ENCODE measurements at places on chromosomes 1 and 21.
A peak's percentile ranks its signal among the peaks of the same experiment; 100 is the strongest.

DNA sequence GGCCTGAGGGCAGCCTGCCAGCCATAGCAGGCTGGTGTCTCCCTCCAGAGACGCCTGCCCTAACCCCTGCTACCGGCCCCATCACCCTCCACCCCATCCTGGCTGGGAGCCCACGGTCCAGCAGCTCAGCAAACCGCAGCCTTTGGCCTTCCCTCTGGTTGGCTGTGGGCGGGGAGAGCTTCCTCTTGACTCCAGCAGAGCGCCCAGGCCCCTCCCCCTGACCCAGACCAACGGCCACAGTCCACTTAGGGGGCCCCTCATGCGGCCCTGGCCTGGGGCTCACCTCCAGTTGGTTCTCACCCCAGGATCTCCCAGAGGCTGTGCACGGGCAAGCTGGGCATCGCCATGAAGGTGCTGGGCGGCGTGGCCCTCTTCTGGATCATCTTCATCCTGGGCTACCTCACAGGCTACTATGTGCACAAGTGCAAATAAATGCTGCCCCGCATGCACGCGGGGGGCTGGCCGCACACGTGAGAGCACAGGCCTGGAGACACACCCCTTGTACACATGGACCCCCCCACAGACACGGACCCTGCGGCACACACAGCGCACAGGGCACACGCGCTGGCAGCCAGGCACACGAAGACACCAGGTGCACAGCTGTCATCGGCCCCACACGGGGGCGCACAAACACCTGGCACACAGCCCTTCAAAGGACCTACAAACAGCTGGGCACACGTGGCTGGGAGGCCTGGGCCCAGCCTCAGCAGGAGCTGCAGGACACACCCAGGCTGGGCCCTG lies 3.1 kb downstream of the SMIM1 start:
- peak; percentile 36 for DNase-seq

DNA sequence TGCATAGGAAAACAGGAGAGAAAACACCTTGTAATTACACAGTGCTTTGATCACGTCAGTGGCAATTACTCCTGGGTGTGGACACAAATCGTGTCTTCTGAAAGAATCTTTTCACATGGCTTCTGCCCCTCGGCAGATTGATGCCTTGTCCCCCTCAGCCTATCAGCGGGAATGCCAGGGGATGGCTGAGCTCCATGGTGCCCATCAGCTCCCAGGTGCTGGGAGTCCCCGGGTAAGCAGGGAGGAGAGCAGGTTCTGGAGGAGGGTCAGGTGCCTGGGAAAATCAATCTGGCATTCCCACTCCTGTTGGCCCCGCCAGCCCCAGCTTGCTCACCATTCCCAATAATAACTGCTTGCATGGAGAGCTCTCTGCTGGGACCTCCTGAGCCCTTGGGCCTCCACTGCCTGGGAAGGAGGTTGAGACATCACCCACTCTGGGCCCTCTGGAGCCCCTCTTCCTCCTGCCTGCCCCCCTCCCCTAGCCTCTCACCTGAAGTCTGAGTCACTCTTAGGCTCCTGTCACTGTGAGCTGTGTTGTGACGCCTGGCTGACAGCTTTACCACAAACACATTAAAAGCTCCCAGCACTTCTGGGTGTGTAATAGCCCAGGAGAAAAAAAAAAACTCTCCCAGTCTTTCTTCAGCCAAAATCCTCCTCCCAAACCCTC lies 4.9 kb downstream of the CAMK2N1 start:
- no peak for DNase-seq

DNA sequence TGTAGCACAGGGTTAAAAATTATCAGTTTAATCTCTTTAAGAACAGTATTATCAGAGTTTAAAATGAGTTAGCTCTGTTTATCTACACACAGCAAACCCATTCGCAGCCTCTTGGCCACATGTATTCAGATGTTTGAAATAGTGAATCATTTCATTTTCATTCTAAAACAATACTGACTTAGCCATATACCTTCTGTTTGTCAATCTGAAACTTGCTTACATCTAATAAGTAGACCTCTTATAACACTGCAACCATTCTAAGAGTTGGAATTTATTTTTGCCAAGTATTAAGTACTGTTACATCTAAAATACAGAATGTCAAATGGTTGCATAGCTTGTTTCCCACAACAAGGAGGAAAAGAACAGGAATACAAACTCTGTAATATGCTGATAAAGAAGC lies 25.4 kb downstream of the ANGEL2 start:
- DNase-seq: no peak

DNA sequence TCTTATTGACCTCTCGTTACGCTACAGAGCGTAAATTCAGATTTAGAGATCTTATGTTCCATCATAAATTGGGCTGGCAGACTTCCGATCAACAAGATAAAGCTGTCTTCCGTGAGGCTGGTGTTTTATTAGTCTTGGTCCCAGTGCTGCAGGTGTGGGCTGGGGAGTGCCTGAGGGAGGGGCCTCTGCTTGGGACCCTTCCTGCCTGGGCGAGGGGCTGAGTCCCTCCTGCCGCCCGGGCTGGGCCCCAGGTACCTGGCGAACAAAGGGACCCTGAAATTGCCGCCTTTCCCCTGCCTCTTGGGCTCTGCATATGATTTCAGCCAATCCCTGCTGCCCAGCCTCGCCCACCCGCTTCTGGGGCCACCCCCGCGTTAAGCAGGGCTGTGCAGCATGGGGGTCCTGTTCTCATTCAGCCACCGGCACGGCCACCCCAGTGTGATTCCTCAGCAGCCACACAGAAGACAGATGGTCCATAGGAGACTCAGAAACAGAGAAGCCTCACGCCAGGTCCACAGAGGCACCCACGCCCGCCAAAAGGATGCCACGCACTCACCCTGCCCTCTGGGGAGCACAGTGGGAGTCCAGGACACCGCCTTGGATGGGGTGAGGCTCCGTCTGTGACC lies 6.1 kb upstream of the SAMD11 start:
- DNase-seq: no peak

- DNase-seq: no peak
Measured at GRCh38 chr1:186681121-186681520, 898 bp upstream of the PTGS2 start.

Measured in HEK293T (cell line).